Ammon's horn (tissue), 1 donor: ENCODE measurements at places on chromosomes 6 and 20.
A peak's percentile ranks its signal among the peaks of the same experiment; 100 is the strongest.

DNA sequence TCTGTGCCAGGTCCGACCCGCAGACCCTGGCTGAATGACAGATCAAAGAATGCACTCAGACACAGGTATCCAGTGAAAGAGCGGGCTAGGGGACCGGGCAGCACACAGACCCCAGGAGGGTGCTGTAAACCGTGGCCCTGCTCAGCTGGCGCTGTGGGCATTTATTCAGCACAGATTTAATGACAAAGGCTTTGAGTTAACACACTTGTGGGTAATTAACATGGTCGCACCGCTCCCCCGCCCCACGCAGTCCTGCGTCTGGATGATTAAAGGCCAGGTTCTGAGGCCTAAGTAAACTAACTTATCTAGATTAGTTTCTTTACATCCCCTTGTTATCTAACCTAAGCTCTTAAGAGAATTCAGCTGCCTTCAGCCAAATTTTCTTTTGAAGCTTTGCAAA, 3.5 kb downstream of the MAK start:
- DNase-seq: no peak

DNA sequence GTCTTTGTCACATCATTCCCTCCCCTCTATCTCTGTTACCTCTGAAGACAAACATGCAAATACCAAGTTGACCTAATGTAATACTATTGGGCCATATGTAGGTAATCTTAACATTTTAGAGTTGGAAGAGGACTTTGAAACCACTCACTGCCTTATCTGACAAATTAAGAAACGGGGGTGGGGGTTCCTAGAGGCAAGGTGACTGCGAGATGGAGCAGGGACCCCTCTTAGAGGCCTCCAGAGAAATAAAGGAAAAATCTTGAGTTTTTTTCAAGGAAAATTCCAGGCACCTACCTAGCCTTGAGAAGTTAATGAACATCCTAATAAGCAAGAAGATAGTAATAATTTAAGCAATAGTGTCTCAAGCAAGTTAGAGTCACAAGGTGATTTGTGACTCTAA, 270.8 kb downstream of the CD83 start:
- DNase-seq: no peak

GRCh38 chr6:44630125-44631028, 242.9 kb downstream of the CDC5L start:
- DNase-seq: peak; percentile 32

- DNase-seq: peak; percentile 87
Measured at GRCh38 chr6:158654498-158654897, 4.6 kb downstream of the SYTL3 start.

GRCh38 chr6:105644073-105644489, 241.2 kb upstream of the PREP start:
- no peak for DNase-seq

GRCh38 chr6:124772733-124773319, 189.4 kb upstream of the RNF217 start:
- no peak for DNase-seq

DNA sequence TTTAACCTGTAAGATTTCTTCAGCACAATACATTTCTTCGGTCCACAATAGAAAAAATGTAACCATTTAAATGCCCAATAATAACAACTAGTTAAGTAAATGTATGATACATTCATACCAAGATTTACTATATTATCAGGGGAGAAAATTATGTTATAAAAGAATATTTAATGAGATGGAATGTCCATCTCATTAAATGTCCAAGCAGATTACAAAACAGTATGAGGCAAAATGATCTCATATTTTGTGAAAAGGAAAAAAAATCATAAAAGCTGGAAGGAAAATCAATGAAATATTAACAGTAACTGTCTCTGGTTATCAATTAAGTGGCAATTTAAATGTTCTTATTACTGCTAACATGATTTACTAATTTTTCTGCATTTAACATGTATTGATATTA, 10.1 kb upstream of the HEY2 start:
- DNase-seq: no peak

- DNase-seq: no peak
Measured at GRCh38 chr6:17291778-17292177, 10.6 kb downstream of the RBM24 start.

DNA sequence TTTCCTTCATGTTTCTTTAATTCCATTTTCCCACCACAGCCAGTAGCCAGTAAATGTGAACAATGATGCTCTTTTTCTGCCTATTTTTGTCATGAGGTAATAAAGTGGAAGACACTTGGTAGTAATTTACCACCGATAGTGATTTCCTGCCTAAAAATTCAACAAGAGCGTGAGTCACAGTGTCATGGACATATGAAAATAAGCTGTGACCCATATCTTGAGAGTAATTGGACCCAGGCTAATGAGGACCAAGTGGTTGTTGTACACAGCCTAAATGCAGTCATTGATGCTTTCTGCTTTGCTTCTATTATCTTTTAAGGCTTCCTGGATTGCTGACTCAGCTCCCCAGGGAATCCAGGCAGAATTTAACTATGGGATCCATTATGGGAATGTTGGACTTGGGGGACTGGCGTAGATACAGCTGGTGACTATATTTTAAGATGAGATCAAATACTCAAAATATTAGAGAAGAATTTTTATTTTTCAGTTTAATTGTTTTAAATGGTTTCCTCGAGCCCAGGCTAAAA, 265.9 kb upstream of the FERMT1 start:
- DNase-seq: no peak

DNA sequence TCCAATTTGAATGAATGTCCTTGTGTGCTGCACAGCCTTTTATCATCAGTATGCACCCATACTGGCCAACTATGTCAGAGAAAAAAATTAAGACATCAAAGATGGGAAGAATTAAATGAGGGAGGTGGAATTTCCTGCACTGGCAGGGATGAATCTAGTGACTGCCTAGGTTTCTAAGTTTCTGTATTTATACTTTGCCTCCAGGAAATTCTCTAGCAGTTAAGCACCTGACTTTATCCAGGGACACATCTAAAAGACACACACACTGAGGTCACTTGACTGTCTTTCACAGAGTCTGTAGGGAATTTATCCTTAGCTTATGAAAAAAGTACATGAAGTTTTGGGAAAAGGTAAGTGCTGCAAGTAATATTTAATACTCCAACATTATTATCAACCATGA, 636.5 kb upstream of the PTCHD4 start:
- no peak for DNase-seq

GRCh38 chr6:109093732-109094415, 772 bp downstream of the SESN1 start:
- no peak for DNase-seq

GRCh38 chr6:21082091-21082490, 511.5 kb upstream of the SOX4 start:
- DNase-seq: no peak

DNA sequence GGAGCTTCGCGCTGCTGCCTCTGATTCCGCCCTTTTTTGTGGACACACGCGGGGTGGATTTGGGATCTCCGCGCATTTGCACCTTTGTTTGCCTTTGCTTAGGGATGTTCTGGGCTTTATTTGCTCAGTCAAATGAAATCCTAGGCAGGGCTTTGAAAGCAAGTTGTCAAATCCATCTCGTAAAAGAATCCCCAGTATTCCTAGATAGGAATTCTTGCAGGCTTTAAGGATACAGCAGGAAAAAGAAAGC, 453 bp downstream of the CEP57L1 start:
- DNase-seq: no peak

DNA sequence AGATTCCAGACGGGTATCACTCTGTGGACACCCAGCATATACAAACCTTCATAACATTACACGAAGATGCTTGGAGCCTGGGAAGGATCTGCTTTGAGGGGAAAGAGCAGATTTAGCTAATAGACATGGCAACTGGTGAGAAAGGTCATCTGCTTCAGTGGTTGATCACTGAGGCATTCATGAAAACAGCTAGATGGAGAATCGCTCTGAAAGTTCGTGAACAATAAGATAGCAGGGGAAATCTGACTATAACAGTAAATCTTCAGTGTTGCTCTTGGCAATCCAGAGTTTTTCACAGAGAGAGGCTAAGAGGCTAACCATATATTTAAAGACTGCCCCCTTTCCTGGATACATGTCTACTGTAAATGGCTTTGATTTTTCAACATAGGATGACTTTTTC, 245.3 kb downstream of the FARS2 start:
- no peak for DNase-seq

DNA sequence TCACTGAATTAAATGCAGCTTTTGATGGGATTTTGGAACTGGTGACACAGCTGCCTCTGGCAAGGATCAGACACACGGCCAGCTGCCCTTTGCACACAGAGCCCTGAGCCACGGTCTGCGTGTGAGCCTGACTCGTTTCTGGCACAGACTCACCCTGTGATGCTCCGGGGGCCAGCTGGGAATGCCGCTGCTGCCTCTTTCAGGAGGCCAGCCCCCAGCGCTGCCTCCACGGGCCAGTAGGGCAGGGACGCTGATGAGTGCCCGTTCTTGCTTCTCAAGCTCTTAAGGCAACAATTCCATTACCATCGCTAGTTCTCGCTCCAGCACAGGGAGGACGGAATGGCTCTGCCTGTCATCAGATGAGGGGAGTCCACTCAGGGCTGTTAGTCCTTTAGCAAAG, 61.6 kb downstream of the IRF4 start:
- peak; percentile 89 for DNase-seq

GRCh38 chr6:149190224-149190831, 127.2 kb upstream of the TAB2 start:
- DNase-seq: no peak

GRCh38 chr6:83226517-83226916, 33.4 kb downstream of the RWDD2A start:
- no peak for DNase-seq

- DNase-seq: no peak
Measured at GRCh38 chr6:43306086-43306485, 2.5 kb downstream of the CRIP3 start.

DNA sequence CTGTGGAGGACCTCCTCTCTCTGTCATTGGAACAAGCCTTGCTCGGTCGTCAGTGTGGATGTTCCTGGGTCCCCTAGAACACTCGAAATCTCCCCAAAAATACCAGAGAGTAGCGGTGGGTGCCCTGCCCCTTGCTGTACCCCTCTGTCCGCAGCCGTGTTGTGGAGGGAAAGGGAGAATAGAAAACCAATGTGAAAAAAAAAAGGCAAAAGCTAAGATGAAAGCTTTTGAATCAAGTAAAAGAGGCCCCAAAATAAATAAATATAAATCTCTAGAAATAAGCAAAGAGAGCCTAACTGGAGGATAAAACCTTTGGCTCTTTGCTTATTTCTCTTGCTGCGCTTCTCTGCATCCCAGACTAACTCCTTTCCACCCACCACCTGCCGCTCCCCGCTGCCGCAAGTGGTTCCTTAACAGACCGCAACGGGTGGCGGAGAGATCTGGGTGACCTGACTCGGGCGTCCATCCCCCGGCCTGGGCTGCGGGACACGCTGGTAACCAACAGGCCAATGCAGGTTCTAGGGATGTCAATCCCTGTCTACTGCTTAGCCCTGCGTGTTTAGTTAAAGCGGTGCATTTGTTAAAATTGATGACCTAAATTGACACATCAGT, 110.0 kb downstream of the GPX5 start:
- DNase-seq: no peak

- no peak for DNase-seq
Measured at GRCh38 chr6:169420912-169421543, 167.4 kb upstream of the THBS2 start.

DNA sequence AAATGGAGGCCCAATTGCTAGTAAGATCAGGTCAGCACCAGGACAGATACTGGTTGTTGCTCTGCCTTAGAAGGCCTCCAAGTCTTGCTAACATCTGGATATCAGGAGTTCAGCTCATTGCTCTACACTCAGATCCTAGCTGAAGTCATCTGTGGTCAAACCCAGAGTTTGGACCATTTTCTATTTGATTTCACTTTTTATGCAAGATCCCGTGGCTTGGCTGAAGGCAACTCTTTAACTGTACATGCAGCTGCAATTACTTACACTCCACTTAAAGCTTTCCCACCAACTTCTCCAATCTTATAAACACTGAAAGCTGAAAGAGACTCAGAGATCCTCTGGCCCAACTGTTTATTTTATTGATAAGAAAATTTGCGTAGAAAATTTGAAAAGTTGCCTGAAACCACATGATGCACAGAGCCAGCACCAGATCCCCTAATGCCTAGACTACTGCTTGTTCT, 2.7 kb downstream of the SLC17A2 start:
- DNase-seq: no peak

- DNase-seq: peak; percentile 40
Measured at GRCh38 chr20:16517946-16518783, 55.1 kb downstream of the KIF16B start.

GRCh38 chr6:151680846-151681432, 126.5 kb upstream of the ESR1 start:
- no peak for DNase-seq

GRCh38 chr6:85111481-85112011, 338.3 kb upstream of the NT5E start:
- DNase-seq: no peak
